ENCODE measurements at places on chromosomes 11 and 22.
A peak's percentile ranks its signal among the peaks of the same experiment; 100 is the strongest.

GRCh38 chr22:43828725-43828997, 16.6 kb upstream of the EFCAB6 start:
- DNase-seq = no peak

DNA sequence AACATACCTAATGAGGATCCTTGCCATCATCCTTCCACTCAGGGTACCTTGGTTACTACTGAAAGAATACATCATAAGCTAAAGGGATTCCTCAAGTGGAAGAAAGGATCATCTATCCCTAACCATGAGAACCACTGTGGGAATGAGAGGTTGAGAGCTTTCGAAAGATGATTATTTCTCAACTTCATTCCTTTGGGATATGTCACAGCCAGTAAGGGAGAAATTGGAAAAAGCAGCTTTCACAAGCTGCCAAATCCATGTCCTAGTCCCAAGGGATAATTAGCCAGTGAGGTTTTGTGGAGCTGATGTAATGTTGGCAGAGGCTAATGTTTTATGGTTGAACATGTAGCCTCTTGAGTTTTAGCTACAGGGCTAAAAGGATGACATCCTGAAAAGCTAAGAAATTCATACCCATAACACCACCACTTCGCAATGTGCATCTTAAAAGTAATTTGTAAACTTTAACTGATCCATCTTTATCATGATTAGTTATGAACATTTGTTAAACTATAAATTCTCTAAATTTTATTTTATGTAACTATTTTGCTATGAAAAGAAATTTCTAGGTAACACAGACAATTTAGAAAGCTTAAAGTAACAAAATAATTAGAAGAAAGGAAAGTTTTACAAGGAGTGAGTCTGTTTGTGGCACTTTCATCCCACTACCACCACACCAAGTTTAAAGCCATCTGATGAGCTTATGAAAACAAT, 123.9 kb downstream of the MRTFA start:
- DNase-seq = no peak

- peak; percentile 40 for DNase-seq
These were observed 17.8 kb upstream of the ST3GAL4 start for GRCh38 chr11:126337474-126338241.

- DNase-seq = no peak
These were observed 122.1 kb downstream of the NAV2 start for GRCh38 chr11:19834771-19835170.

DNA sequence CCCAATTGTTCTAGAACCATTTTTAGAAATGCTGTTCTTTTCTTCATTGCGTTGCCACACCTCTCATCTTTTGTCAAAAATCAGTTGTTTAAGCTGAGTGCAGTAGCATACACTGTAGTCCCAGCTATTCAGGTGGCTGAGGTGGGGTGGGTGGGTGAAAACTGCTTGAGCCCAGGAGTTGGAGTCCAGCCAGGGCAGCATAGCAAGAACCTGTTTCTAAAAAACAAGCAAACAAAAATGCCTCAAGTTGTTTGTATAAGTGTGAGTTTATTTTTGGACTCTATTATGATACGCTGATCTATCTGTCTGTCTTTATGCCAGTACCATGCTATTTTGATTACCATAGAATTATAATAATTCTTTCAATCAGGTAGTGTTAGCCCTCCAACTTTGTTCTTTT, 62.5 kb upstream of the RRM1 start:
- DNase-seq = no peak

- no peak for DNase-seq
These were observed 423 bp upstream of the RTN3 start for GRCh38 chr11:63680834-63681320.

DNA sequence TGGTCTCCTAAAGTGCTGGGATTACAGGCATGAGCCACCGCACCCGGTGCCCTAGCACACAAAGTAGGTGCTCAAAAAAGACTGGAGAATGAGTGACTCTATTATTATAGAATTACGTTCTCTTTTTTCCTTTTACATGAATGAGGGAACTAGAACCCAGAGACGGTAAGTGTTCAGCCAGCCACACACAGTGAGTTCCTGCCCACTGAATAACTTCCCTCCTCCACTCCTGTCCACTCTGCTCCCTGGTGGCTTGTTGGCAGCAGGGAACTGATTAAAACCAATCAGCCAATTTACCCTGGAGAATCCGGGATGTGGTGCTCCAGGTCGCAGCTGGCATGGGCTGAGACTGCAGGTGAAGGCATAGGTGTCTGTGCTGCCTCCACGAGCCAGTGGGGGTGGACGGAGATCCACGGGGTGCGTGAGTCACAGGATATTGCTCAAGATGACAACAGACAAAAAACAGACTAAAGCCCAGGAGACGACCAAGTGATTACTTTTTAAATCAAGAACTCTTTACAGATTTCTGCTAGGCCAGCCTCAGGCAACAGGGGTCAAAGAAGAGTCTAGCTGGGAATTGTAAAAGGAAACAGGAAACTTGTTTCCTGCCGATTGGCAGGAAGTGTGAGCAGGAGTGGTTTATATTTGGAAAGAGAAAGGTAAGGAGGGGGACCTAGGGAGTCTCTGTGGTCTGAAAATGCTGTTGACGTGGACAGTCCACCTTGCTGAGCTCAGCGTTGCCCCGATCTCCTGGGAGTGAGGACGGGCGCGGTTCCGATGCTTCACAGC, 95.2 kb upstream of the TP53I11 start:
- DNase-seq = peak; percentile 73

- no peak for DNase-seq
These were observed 25.0 kb upstream of the YPEL1 start for GRCh38 chr22:21760640-21761039.

DNA sequence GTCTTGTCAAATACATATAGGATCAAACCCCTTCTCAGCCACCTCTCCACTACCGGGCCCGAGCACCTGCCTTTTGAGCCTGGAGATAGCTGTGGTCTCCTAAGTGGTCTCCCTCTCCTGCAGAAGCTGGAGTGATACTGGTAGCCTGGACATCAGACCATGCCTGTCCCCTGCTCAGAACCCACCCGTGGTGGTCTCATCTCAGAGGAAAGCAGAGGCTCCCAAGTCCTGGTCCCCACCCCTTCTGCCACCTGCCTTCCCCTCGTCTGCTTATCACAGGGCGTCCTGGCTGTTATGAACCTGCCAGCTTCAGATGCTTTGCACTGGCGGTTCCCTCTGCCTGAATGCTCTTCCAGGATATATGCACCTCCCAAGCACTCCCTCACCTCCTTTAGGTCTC, 50.5 kb upstream of the EIF3D start:
- DNase-seq = no peak

DNA sequence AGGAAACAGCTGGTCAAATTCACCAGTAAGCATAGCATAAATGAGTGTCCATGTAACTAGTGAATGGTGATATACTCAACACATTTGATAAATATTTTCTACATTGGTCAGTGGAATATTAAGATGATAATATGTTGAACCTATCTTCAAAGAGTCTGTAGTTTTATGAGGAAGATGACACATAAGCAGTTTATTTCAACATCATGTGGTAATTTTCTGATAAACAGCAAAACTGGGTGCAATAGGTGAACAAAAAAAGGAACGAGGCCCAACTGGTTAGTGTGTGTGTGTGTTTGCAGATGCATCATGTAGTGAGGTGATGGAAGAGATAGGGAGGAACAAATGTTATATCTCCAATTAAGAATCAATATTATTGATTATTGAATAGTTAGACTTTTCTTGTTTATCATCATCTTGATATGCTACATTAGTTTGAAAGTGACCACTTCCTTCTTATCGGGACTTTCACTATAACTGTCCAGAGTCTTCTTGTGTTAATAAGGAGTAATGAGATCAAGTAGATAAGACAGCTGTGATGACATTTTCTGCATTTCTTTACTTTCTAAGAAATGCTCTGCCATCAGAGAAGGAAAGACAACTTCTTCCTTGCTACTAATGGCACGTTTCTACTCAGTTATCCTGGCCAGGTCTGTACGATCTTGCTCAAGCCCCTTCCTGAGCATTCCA, 270.7 kb downstream of the ETS1 start:
- no peak for DNase-seq

GRCh38 chr11:126182787-126183445, 28.5 kb downstream of the RPUSD4 start:
- DNase-seq = no peak

GRCh38 chr22:46050451-46050845, 73.5 kb upstream of the WNT7B start:
- peak; percentile 13 for DNase-seq

DNA sequence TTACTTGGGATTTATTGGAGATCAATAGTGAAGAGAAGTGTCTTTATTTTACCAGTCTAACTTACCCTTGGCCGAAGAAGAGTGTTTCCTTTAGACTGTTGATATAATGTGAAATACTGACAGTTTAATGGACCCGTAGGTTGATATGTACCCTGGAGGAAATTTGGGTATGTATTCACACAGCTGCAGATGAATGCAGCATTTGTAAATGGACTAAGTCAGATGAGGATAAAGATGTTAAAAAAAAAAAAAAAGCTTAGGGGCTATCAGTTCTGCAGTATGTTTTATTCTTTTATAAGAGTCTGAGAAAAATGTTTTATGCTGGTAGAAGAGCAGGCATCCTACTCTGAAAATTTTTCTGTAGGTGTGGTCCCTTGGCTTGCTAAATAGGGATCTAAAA, 2.7 kb downstream of the REXO2 start:
- DNase-seq = no peak

GRCh38 chr11:80103142-80103859, 662.5 kb upstream of the TENM4 start:
- no peak for DNase-seq

- peak; percentile 40 for DNase-seq
These were observed 80.4 kb downstream of the MYEOV start for GRCh38 chr11:69374110-69374945.

DNA sequence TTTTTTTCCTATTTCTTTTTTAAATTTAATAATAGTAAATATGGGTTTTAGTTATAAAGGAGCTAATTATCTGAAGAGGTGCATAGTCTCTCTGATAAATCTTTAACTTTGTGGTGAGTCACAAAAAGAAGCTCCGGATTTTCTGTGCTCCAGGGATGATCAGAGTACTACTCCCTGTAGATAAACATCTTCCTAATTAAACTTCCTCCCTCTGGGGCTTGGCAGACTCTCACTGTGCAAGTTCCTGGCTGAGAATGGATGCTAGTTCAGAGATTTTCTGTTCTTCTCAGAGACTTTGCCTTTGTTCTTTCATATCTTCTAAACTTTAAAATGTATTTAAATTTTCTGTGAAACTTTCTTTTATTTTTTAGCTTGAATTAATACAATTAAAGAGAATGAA, at the start of gene OR10G7:
Gene OR10G7 (minus strand): TSS at position 72 of the 400 bp plus-strand sequence. CDS start 2,324 bp downstream, outside the sequence.
- DNase-seq = no peak

GRCh38 chr11:13114566-13115379, 105.7 kb downstream of the RASSF10 start:
- DNase-seq = no peak

DNA sequence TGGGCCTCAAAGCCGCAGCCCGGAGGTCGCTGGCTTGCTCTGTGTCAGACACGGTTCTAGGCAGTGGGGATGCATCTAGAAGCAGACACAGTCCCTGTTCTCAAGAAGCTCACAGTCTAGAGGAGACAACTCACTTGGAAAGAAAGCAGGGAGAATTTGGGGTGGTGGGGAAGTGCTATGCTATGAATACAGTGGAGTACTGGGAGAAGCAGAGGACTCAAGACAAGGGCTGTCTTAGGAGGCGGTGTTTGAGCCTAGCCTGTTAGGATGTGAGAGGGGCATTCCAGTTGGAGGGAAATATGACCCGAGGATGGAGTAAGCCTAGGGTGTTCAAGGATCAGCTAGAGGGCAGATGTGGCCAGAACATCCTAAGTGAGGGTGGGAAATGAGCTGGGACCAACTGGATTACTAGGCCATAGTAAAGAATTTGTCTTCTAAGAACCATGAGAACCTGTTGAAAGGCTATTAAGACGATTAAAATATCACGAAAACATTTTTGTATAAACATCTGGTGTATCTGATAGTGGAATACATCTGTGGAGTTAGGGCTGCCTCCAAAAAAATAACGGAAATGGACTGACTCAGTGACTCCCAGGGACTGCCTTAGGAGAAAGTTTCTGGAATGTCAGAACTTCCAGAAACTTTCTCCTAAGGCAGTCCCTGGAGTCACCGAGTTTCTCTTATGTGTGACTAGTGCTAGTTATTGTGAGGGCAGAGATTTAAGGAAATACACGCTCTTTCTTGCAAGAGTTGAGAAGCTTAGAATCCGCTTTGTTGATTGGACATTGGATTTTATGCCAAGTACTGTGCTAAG, 1.1 kb upstream of the PITPNB start:
- no peak for DNase-seq

- DNase-seq = peak; percentile 78
These were observed 22.1 kb upstream of the SYT7 start for GRCh38 chr11:61602775-61603569.

GRCh38 chr22:41913040-41913719, 1.7 kb downstream of the SHISA8 start:
- no peak for DNase-seq

DNA sequence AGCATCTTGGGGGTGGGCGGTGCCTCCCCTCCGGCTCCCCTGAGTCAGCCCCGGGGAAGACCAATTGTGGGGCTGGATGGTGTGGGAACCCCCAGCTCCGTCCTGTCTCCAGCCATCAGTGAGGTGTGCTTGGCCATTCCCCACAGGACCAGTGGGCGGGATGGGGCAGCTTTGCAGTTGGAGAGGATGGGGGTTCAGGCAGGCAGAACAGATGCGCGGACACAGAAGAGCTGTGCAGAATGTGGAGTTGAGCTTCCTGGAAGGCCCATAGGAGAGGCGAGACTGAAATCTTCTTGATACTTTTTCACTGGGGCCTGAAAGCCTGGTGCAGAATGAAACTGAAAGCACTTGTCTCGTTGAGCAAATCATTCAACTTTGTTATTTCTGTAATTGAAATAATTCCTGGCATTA, 23.8 kb downstream of the PARVB start:
- no peak for DNase-seq

- no peak for DNase-seq
These were observed 314.7 kb upstream of the SORL1-AS1 start for GRCh38 chr11:121767433-121767832.

DNA sequence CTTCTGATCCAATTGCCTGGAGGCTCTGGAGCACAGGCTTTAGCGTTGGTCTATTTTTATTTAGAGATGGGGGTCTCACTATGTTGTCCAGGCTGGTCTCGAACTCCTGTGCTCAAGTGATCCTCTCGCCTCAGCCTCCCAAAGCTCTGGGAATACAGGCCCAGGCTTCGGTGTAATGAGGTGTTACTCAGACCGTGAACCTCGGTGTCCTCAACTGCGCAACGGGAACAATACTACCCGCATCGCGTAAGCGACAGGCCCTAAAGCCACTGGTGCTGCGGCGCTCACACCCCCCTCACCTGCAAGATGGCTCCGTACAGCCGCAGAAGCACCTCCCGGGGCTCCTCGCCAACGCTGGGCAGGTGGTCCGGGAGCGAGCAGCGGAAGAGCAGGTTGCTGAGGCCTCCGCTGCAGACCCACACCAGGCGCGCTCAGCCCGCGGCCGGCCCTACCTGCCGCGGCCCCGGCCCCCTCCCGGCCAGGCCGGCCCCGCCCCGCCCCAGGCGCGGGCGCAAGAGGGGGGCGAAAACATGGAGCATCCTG, 628 bp downstream of the CHKB start:
- no peak for DNase-seq

- no peak for DNase-seq
These were observed 60.5 kb downstream of the CEP164 start for GRCh38 chr11:117387992-117388755.

GRCh38 chr22:20425566-20426258, 11.9 kb downstream of the SCARF2 start:
- DNase-seq = no peak

GRCh38 chr11:11391796-11392463, 38.9 kb upstream of the CSNK2A3 start:
- DNase-seq = no peak

Measured in Right ventricle myocardium superior (tissue), 1 donor.